ENCODE measurements at places on chromosomes 5 and 9. TPM values are rescaled to one million over a fixed set of nuclear protein-coding genes. Genes with fewer than 3 reads are reported as not detected.

Gene FAM114A2
- 22.1 TPM for total RNA-seq

Gene CERT1
- 19.4 TPM for total RNA-seq

- no peak for DNase-seq
Measured at GRCh38 chr5:36457511-36458270, 148.7 kb upstream of the SLC1A3 start.

Gene ENTPD2
- 0.85 TPM for total RNA-seq

GRCh38 chr5:134097211-134097749, 17.2 kb upstream of the TCF7 start:
- DNase-seq: no peak

- DNase-seq: no peak
Measured at GRCh38 chr9:3868012-3868411, 342.2 kb upstream of the RFX3 start.

DNA sequence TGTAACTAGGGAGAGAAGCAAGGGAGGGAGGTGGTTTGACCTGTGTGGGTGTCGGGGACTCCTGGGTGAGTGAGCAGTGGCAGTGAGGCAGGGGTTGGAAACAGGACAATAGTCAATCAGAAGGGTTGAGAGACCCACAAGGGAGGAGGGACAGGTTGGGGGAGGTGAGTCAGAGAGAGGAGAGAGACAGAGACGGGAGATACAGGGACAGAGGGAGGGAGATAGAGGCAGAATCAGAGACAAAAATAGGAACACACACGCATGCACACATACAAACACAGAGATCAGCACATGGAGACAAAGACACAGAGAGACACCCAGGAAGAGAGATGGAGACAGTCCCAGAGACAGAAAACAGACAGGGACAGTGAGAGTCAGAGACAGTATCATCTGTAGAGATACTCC, 39.3 kb upstream of the PTGS1 start:
- peak; percentile 62 for DNase-seq

DNA sequence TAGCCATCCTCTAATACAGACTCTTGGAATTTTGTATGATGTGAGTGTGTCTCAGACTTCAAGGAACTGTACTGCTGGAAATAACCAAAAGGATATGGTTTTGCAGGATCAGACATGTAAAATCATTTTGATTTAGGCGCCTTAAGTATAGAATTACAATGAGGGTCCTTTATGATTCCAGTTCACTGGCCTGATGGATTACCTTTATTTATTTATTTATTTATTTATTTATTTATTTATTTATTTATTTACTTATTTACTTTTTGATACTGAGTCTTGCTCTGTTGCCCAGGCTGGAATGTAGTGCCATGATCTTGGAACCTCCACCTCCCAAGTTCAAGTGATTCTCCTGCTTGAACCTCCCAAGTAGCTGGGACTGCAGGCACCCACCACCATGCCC, 37.9 kb upstream of the ROPN1L start:
- DNase-seq: no peak

DNA sequence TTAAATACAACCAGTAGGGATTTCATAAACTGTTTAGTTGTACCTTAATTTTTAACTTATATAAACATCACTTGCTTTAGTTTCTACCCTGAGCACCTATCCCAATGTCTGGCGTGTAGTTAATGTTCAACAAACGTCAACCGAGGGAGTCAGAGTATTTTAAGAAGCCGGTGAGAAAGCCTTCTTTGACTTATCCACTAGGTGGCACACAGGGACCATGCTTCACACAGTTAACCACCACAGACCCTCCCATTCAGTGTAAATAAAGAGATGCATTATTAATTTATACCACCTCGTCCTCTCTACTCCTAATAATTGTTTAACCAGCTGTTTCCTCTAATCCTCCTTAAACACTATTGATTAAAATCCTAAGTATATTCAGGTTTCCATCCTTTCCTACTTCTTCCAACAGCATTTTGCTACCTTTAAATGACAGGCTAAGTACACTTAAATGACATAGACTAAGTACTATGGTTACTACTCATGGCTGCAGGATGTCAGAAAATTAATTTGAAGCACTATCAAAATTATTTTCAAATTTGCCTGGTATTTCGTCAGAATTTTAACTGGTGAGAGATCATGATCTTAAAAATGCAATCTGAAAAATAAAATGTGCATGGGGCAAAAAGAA, 2.3 kb downstream of the HAPLN1 start:
- DNase-seq: peak; percentile 42

- peak; percentile 76 for DNase-seq
Measured at GRCh38 chr9:35812025-35812602, at the start of gene SPAG8. Gene SPAG8 (minus strand): TSS chr9:35812262. CDS start chr9:35812147, 115 bp downstream.

Gene CDH9
- not detected for total RNA-seq

- DNase-seq: no peak
Measured at GRCh38 chr9:91628892-91629291, 205.3 kb upstream of the NFIL3 start.

DNA sequence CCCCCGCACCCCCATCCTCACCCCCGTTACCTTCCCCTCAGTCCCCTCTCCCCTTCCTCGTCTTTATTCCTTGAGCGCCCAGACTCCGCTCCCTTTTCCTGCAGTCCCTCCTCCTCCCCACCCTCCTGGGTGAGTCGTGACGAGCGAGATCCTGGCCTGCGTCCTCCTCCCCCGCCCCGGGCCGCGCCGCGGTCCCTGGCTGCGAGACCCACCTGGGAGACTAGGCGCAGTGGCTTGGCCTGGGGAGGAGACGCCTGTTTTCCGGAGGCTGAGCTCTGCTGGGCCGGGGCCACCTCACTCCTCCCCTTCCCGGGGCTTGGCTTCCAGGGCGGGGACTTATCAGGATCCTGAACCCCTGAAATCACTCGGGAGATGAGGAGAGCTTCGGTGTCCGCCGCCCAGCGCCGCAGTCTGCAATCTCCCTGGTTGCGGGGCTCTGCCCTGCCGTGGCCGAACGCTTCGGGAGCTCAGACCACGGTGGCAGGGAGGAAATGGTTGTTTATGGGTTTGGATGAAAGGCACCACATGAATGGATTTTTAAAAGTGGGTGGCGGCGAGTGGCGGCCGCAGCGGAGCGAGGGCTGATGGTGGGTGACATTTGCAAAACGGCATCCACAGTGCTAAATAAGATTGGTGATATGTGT, 984 bp downstream of the STXBP1 start:
- DNase-seq: peak; percentile 69

- peak; percentile 32 for DNase-seq
Measured at GRCh38 chr9:6901180-6901579, 143.4 kb downstream of the KDM4C start.

DNA sequence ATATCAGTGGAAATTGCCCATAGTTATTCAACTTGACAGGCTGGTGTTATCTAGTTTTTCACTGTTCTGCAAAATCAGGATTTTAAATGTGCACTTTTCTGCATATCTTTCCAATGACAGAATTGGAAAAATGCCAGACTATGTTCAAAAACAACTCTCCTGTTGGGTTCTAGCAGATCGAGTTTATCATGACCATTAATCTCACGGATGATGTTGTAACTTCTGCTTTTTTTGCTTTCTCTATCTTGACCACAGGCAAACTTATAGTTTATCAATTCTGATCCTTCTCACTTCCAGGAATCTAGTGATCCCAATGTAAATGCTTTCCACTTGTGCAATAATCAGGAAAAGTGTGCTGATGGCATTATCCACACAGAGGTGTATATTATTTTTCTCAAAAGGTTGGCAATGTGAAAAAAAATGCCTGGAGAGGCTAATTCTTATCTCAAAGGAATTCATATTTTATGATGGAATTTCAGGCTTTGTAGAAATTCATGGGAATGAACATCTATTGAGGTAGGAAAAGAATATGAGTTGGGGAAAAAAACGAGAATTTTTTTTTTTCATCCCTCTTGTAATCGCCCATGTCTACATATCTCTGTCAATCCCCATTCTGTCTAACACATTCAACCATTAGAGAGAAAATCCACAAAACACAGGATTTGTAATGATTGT, 73.6 kb upstream of the DAB2 start:
- no peak for DNase-seq

DNA sequence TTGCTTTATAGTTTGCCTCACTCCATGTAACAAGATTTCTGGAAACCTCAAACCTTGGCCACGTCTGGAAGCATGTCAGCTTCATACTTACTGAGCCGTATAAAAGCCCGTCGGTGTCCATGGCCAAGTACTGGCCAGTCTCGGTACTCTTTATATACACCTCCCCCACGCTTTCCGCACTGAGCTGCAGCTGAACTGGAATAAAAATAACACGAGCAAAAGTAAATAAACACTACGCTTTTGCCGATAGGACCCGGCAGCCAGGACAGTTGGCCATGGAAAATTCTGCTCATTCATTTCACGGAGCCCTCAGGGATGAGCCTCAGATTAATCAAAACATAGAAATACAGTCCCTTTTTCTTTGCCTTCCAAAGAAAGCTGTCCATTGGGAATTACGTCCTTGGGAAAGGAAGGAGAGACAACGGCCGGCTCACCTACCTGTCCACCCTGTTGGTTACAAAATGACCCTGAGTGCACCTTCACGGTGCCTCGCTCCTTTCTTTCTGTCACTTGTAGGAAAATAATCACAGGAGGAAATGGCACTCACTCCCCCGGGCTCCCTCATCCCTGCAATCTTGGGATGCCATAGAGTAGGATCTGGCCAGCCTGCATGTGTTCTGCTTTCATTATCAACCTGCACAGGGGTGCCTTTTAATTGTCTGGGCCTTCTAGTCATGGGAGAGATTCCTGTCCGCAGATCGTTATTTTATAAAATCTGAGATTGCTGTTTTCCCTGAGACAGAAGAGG, 85.1 kb downstream of the FGF1 start:
- DNase-seq: peak; percentile 3

DNA sequence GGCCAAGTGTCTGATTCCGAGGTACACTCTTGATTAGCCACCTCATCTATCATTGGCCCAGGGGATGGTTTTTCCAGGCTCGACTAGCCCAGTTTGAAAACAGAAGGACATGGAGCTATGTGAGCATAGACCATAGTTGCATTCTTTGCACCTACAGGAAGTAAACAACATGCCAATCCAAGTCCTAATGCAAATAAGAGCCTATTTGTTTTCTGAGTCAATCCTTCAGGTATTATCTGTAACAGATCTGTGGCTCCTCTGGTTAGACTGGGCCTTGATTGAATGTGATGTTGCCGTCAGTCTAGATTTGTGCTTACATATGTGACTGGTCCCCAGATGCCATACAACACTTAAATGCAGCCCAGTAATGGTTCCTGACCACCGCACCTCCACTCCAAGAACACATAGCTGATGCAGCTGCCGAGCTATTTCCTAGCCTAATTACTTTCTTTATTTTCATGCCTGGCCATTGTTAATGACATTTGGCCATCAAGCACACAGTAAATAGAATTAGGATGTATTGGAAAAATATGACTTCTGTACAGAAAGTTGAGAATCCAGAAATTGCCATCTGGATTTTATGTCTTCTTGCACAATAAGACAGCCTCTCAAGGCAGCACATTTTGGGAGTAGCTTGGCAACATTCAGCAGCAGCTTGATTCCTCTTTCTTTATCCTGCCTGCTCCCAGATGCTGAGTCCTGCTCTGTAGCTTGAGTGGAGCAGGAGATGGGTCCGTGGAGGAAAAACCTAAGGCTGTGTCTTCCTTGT, 29.5 kb upstream of the ARHGAP26 start:
- no peak for DNase-seq

DNA sequence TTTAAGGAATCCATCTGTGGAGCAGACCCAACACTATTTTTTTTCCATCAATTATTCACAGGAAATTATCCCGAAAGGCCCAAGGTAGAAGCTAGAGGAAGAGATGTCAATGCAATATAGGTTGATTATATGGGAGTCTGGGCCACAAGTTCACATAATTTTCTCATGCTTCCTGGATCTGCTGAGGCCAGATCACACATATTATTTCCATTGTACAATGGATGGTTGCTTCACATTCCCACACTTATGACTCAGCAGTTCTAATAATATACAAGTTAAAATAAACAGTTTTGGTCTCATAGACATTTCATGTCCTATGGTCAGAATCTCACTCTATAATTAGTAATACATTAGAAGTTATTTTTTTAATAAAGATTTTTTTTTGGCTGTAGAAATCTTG, 66.0 kb upstream of the PTPRD start:
- DNase-seq: no peak

GRCh38 chr5:113283558-113283957, 151.2 kb downstream of the TSSK1B start:
- no peak for DNase-seq

GRCh38 chr5:72633041-72633445, 125.8 kb upstream of the ZNF366 start:
- DNase-seq: peak; percentile 71

DNA sequence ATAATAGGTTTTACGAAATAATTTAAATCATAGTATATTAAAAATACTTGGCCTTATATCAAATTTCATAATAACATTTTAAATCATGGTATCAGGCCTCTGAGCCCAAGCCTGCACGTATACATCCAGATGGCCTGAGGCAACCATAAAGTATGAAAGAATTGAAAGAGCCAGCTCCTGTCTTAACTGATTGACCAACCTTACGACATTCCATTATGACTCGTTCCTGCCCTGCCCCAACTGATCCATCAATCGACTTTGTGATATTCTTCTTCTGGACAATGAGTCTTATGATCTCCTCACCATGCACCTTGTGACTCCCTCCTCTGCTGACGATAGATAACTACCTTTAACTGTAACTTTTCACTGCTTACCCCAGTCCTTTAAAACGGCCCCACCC, 545.0 kb downstream of the MTRR start:
- DNase-seq: no peak

DNA sequence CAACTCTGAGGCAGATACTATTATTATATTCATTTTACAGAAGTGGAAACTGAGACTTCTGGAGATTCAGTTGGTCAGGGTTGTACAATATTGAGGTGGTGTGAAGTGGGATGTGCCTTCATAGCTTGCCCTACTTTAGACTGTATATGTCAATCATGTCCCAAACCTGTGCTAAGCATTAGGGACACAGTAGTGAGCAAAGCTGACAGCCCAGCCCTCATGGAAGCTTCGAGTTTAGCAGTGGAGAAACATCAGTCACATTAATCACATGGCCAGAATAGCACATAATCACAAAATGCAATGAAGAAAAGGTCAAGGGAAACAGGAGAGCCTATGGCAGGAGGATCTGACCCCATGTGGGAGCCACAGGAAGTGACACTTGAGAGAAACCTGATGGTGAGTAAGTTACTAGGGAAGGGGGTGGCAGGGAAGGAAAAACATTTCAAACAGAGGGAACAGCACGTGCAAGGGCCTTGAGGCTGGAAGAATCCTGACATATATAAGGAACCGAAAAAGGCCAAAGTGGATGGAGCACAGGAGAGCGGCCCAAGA, 20.5 kb upstream of the RALGPS1 start:
- DNase-seq: no peak

- no peak for DNase-seq
Measured at GRCh38 chr9:71168418-71168817, 47.0 kb upstream of the TRPM3 start.

Gene FCN1
- total RNA-seq: not detected

Gene HK3
- not detected for total RNA-seq

- no peak for DNase-seq
Measured at GRCh38 chr5:40689438-40689837, 9.7 kb downstream of the PTGER4 start.

Gene STPG3
- not detected for total RNA-seq

- no peak for DNase-seq
Measured at GRCh38 chr9:76897804-76898525, 7.9 kb downstream of the PRUNE2 start.

- DNase-seq: no peak
Measured at GRCh38 chr9:84670138-84671041, 861 bp downstream of the NTRK2 start.

- no peak for DNase-seq
Measured at GRCh38 chr5:133114933-133115310, 63.1 kb downstream of the HSPA4 start.

Gene FSD1L
- total RNA-seq: 2.2 TPM

- DNase-seq: no peak
Measured at GRCh38 chr9:33167972-33168461, 881 bp upstream of the B4GALT1 start.

All from K562 (cell line).